ENCODE measurements at places on chromosomes 6 and 20.

DNA sequence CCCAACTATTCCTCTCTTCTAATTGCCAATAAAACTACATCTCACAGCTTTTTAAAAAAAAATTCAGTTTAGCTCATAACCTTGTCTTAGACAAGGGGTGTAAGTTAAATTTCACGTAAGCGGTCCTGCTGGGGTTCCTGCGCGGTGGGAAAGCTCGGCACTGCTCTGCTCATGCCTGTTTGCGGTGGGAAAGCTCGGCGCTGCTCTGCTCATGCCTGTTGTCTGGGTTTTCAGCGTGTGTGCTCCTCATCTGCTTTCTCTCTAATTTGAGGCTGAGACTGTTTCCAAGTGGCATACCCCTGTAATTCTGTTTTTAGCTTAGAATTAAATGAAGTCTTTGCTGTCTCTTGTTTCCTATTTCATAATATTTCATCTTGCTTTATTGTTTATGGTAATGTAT, 18.6 kb downstream of the ARID1B start:
- no peaks in the 10 kb centered on the region for H3K27me3 ChIP-seq
- H3K4me3 ChIP-seq = peak overlapping the region; percentile 24
- H3K4me1 ChIP-seq = peaks cover 6% of the 10 kb centered on the region
- H3K36me3 ChIP-seq = no peaks in the 10 kb centered on the region
- H3K27ac ChIP-seq = no peak overlapping the region

- H3K27me3 ChIP-seq = no peaks in the 10 kb centered on the region
- H3K27ac ChIP-seq = no peak overlapping the region
- H3K4me3 ChIP-seq = no peak overlapping the region
- peak; percentile 43 for DNase-seq
- H3K36me3 ChIP-seq = no peaks in the 10 kb centered on the region
- no peaks in the 10 kb centered on the region for H3K4me1 ChIP-seq
Observed at GRCh38 chr20:29497261-29497671, 1760.2 kb upstream of the DEFB115 start.

DNA sequence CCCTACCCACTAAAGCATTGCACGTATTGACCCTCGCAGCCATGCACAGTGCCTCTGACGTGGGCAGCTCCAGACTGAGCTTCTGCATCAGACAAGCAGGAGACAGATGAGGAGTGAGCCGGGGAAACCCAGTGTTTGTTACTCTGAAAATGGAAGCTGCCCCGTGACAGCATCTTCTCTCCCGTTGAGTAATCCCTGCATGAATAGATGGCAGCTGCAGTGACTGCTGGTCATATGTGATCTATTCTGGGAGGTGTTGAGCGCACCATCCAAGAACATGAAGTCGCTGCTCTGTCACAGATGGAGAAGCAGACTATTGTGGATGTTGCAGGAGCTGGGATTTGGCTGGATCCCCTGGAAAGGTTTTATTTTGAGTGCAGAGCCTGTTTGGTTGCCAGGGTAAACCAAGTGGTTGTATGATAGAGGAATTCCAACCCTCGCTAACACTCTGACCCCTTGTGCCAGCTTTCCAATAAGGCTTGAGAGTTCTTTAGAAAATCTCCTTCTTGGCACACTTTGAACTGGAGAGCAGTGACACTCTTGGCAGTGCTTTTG, 242.2 kb downstream of the NRN1 start:
- DNase-seq = no peak
- no peaks in the 10 kb centered on the region for H3K27me3 ChIP-seq
- H3K4me1 ChIP-seq = no peaks in the 10 kb centered on the region
- H3K27ac ChIP-seq = no peak overlapping the region
- no peak overlapping the region for H3K4me3 ChIP-seq

DNA sequence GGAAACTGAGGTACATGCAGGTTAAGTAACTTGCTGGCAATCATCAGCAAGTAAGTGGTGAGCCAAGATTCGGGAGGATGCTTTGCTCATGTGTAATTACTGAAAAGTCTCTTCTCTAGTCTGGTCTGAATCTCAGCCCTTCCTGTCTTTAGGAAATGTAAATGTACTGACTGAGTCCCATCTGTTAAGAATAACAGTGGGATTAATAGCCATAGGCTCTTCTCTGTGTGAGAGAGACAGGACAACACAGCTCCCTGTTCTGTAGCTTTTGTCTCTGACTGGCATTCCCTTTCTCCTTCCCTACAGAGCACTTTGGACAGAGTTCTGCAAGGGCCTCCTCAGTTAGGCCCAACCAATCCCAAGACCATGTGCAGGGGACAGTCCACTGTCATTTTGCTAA, 131.3 kb upstream of the OGFRL1 start:
- no peak overlapping the region for H3K4me3 ChIP-seq
- no peak overlapping the region for H3K27ac ChIP-seq
- no peaks in the 10 kb centered on the region for H3K36me3 ChIP-seq
- H3K4me1 ChIP-seq = no peaks in the 10 kb centered on the region

GRCh38 chr20:42095221-42095620, 477.0 kb upstream of the CHD6 start:
- H3K4me3 ChIP-seq = no peak overlapping the region
- no peaks in the 10 kb centered on the region for H3K27me3 ChIP-seq
- no peak overlapping the region for H3K27ac ChIP-seq

DNA sequence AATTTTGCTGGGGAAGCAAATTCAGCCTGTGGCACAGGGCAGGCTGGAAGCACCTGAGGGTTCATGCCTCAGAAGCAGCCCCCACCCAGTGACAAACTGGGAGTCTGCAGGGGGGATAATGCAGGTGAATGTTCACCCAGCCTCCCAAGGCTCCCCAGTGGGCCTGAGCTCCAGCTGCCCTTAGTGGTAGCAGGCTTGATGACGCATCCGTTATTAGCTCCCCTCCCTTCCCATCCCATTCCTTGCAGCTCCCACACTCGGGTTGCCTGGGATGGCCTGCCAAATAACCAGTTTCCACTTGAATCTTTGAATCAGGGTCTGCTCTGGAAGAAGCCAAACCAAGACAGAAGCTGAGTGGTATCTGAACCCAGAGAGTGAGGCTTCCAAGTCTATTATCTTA, 15.8 kb downstream of the KCNK15 start:
- no peaks in the 10 kb centered on the region for H3K36me3 ChIP-seq
- H3K4me3 ChIP-seq = no peak overlapping the region
- peaks cover 28% of the 10 kb centered on the region for H3K27me3 ChIP-seq
- no peak for DNase-seq
